Activated T-cell treated with anti-CD3 and anti-CD28 coated beads, Interleukin-2, amount 50 U/mL, for 48 hours (primary cell): ENCODE measurements at places on chromosomes 6 and 20.

DNA sequence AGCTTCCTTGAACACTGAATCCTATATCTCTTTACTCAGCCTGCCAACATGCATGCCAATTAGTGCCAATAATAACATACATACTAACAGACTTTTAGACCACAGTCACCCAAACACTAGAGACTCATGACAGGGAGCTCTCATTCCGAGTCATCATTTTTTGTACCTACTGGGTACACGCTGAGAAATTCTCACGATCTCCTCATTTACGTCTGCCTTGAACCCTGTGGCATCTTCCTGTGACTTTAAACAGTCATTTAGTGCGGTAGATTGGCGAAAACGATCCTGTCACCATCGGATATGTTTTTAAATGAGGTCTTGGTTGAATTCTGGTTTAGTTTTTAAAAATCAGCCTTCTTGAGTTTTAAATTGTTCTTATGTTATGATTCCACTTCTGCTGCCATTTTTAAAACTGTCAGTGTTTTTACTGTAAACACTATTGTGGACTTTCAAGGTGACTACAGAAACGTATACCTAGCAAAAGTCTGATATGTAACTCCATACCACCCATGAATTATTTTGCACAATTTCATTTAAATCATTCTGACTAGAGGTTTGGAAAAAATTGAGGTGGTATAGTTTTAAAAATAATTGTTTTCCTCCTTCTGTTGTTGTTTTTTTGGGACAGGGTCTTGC lies 275.4 kb downstream of the TSHZ2 start:
- no peak for DNase-seq

DNA sequence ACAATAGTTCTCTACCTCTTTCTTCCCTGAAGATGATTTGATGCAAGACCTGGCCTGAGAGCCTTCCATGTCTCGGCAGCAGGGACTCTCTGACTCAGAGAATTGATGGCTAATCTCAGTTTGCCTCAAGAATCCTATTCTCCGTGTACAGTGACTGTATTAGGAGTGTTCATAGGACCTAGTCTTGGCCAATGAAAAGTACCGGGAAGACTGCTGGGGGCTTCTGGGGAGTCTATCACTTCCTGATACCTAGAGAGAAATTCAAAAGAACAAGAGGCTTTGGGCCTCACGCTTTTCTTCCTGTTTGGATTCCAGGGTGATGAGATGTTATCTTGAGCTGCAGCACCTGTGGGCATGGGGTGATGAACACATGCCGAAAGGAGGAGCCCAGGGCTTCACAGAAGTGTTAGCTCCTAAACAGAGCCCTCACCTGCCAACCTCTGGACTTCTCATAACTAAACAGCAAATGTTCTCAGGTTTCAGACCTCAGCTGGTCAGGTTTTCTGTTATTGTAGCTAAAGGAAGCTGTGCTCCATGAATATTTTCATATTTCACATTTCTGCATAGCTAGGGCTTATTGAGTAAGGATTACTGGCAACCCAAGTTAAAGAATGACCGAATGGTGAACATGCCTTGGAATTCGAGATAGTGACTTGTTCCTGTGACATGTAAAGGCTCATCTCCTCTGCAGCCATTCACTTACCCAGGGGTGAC lies 323.1 kb upstream of the AGPAT4 start:
- DNase-seq: no peak

DNA sequence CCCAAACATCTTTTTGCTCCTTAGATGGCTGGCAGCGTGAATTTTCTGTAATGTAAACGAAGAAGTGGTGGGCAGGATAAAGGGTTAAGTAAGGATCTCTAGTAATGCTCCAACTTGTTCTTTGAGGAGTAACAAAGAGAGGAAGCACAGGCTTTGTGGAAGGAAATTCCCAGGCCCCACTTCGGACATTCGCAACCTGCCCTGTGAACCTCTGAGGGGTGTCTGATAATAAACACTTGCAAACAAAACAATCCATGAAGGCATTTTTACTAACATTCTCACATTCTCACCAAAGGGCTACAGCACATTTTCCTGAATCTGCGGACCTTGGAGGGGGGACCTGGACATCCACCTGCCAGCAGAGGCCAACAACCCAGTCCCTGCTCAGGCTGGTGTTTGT lies 25.8 kb upstream of the ADGRF5 start:
- DNase-seq: no peak

GRCh38 chr6:62391358-62391757 lies 105.3 kb upstream of the KHDRBS2 start:
- DNase-seq: no peak

GRCh38 chr6:64289931-64290330 lies 654.3 kb downstream of the PHF3 start:
- no peak for DNase-seq
